ENCODE measurements at places on chromosomes 16 and 17.
A peak's percentile ranks its signal among the peaks of the same experiment; 100 is the strongest.

GRCh38 chr17:38602453-38602852 is 3.3 kb downstream of the SRCIN1 start:
- no peak for DNase-seq

DNA sequence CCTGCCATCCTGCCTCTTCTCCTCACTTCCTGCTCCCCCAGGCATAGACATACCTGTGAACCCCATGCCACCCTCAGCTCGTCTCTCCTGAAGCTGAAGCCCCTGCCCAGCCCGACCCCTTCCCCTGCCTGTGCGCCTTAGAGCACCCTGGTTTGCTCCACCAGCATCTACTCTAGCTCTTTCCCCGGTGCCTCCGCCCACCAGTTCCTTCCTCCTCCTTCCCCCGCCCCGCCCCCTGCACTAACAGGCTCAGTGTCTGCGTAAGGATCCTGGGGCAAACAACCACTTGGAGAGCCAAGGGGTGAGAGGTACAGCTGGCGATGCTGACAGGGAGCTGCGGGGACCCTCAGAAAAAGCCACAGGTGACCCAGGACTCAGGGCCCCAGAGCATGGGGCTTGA is 1.9 kb downstream of the GPR142 start:
- no peak for DNase-seq

GRCh38 chr17:3750926-3751325 is 27.2 kb downstream of the HASPIN start:
- no peak for DNase-seq

DNA sequence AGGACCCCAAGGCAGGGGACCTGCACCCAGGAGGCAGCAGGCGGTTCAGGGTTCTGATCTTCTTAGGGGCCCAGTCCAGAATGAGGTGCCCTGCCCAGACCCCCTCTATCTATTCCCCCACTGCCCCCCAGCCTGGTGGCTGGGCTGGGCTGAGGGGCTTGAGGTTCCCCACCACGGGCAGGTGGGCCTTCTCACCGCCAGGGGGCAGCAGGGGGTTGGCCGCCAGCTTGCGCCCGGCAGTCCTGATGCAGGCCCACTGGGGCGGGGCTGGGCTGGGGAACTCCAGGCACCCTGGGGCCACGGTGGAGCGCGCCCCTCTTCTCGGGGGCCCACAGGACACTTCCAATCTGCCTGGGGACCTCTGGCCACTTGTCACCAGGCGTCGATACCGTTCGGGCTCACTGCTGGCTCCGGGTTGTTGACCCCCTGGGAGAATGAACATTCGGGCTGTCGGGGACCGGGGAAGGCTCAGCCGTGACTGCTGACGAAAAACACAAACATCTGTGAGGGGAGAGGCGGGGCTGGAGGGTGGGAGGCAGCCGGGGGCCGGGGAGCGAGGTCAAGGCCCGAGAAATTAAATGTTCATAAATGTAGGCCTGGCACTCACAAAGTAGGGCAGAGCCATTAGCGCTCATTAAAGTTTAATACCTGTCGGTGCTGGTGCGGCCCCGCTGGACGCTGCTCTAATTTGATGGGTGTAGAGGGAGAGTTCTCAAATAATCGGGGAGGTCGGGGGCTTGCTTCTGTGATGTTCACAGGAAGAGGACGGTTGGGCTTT is 219.3 kb upstream of the GSE1 start:
- DNase-seq: peak; percentile 30

- no peak for DNase-seq
Measured at GRCh38 chr17:72362376-72363088, 241.7 kb downstream of the SOX9 start.

DNA sequence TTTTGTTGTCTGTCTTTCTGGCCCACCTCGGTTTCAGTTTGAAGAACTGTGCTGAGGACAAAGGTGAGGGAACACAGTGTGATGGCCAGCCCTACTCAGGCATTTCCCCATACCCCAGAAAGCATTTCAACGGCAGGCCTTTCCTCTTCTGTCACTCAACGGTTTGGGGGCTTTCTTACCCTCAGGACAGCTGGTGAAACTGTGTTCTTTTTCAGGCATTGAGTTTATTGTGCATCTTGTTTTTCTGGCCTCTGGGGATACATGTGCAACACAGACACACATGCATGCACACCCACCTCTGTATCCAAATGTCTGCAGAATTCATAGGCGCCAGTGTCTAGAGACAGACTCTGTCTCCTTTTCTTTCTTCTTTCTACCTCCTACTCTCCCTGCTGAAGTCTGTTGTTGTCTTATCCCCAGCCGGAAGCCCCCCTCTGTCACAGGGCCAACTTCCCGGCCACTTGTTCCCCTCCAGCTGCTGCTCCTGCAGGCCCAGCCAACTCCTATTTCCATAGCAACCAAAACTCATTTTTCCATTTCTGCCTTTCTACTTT is 17.0 kb downstream of the CHD9 start:
- DNase-seq: no peak

DNA sequence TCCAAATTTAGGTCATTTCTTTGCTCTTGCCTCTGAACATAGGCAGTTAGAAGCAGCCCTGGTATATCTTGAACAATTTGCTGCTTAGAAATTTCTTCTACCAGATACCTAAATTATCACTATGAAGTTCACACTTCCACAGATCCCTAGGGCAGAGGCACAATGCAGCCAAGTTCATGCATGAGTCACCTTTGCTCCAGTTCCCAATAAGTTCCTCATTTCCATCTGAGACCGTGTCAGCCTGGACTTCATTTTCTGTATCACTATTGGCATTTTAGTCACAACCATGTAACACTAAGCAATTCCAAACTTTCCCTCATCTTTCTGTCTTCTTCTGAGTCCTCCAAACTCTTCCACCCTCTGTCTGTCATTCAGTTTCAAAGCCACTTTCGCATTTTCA is 45.0 kb downstream of the KCNJ16 start:
- no peak for DNase-seq

GRCh38 chr17:50149417-50150353 is 792 bp downstream of the PPP1R9B start:
- DNase-seq: no peak

GRCh38 chr17:77210331-77210730 is 69.6 kb downstream of the SEC14L1 start:
- DNase-seq: no peak

Data from HAP-1 (cell line).